NCI-H446 (cell line): ENCODE measurements at places on chromosomes 11 and 22.

GRCh38 chr11:44960200-44960845, 9.6 kb upstream of the TP53I11 start:
- no peak for DNase-seq

- DNase-seq, result no peak
Observed at GRCh38 chr22:24112188-24112587, 69.1 kb upstream of the SUSD2 start.

DNA sequence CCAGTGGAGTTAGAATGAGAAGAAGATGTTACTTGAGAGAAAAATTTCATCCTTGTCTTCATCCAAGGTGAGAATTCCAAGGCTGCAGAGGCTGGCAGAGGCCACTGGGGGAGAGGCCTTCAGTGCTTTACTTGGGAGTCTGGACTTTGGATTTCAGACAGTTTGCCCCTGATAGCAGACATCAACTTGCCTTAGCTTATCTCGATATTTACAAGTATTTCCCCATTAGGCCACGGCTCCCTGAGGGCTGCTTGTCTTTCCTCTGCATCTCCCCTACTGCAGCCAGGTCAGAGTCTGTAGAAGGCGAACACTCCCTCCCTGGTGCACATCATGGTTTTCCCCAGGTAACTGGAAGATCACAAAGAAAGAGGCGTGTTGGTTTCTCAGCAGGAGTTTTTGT, 29.9 kb upstream of the BSX start:
- no peak for DNase-seq

DNA sequence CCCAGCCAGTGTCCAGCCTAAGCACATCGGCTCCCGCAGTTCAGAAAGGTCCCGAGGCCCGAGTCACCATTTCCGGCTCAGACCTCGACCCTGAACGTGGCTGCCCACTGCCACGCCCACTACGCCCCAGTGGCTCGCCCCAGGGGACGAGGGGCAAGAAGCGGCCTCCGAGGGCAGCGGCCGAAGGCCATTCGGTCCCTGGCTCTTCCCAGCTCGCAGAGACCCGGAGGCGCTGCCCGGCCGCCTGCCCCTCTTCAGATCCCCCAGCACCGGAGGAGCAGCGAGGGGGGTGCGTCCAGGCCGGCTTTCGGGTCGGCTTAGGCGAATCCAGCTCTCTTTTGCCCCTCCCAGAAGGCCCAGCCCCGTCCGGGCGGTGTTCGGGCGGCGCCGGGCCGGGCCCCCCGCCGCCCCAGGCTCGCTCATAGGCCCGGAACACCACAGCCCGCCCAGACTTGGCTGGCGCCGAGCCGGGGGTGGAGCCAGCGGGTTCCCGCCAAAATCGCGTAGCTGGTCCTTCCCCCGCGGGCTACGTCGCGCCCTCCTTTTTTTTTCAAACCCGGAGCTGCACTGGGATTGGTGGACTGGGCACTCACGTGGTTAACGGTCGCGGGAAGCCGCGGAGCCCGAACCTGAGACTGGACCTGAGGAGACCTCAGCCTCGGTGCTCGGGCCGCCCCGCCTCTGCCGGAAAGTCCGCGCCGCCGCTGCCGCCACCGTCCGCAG, at the start of gene WEE1:
TSS of gene WEE1 (plus strand) at position 619 of the 723 bp plus-strand sequence. CDS start 264 bp downstream, outside the sequence.
- peak; percentile 97 for DNase-seq
